ELF-1 (cell line): ENCODE measurements at places on chromosomes 11 and 22.

DNA sequence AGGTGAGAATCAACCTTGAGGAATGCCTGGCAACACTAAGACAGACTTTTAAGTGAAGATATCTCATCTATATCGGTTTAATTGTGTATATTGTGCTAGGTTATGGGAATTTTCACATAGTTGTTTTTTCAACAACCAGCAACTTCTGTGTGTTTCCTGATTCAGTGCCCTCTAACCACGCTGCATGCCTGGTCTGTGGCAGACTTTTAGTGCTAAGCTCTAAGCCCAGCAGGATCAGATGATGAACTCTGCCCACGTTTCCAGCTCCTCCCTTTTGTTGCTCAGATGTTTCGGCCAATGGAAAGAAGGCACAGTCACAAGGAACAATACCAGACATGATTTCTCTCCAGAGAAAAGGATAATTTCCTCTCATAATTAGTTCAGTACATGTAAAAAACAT lies 1.4 kb upstream of the VWA5A start:
- no peak for DNase-seq

GRCh38 chr11:3369366-3369765 lies 9.6 kb downstream of the ZNF195 start:
- DNase-seq = no peak

DNA sequence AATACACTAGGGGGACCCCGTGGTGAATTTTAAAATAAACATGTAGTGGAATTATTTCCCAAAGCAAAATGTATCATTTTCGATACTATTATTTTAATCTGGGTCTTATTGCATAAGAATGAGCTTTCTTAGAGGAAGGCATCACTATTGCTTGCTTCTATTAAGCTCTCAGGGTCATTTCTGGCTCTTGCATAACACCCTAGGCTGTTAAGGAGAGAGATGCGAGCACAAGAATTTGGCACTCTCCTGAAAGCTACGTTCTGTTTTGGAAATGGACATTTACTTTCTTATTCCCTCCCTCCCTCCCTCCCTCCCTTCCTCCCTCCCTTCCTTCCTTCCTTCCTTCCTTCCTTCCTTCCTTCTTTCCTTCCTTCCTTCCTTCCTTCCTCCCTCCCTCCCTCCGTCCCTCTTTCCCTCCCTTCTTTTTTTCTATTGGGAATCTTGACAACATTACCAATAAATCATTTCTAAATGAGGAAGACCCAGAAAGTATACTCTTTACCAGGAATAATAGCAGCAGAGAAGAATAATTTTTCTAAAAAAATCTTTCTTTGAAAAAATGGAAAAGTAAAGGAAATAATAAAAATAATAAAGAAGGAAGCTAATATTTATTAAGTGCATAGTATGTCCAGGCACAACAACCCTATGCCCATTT lies 83.6 kb upstream of the BDNF start:
- no peak for DNase-seq

GRCh38 chr11:27871056-27871455 lies 170.8 kb upstream of the BDNF start:
- DNase-seq = no peak

DNA sequence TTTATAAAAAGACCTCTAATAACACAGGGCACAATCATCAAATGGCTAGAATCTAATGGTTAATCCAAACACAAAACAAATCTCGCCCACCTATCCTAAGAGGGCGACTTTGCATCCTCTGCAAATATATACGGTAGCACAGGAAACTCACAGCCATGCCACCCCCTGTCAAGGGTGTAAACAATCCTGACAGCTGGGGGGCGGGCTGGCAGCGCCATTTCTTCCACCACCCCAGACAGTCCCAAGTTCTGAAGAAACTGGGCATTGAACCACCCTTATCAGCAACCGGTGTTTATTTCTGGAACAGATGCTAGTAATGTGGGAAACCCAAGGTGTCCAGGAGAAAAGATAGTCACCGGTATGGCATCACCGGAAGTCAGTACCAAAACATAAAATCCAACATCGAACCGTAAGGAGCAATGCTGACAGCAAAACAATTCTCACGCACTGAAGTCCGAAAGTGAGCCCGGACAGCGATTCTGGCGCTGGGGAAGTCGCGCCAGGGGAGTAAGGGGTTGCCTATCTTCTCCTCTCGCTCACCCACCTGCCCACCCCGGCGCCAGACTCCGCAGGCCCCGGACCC lies 825 bp downstream of the FBXO3 start:
- no peak for DNase-seq
